ENCODE measurements at places on chromosomes 11 and 22.

DNA sequence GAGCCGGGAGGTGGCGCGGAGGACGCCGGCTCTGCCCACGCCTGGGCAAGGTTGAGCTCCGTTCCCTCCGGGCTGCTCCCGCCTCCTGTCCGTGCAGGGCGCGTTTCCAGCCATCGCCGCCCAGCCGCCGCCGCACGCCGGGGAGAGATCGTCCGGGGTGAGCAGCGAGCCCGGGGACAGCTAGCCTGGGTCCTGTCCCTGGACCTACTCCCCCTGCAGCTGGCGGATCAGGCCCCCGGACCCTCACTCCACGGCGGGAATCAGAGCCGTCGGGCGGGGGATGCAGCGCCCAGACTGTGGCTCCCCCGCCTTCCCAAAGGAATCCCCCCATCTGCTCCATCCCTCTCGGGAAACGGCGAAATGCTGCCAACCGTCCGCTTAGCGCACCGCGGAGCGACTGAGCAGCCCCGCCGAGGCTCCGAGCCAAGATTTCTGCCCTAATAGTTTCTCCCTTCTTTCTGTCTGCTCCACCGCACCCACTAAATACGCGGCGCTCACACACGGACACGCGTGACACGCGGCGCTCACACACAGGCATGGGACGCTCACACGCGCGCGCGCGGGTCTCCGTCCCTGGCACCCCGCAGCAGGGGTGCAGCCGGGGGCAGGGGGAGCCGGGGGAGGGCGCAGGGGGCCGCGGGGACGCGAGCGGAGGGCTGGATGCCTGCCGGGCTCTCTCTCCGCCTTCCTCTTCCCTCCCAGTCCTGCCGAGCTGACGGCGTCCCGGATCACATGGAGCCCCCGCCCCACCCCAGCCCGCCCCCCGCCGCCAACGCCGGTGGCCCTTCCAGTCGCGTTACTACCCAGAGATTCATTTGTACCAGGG, at the start of gene KCNJ5:
KCNJ5 (plus strand) TSS at position 814 of the 826 bp plus-strand sequence. CDS start 19,918 bp downstream, outside the sequence.
- DNase-seq, result no peak

DNA sequence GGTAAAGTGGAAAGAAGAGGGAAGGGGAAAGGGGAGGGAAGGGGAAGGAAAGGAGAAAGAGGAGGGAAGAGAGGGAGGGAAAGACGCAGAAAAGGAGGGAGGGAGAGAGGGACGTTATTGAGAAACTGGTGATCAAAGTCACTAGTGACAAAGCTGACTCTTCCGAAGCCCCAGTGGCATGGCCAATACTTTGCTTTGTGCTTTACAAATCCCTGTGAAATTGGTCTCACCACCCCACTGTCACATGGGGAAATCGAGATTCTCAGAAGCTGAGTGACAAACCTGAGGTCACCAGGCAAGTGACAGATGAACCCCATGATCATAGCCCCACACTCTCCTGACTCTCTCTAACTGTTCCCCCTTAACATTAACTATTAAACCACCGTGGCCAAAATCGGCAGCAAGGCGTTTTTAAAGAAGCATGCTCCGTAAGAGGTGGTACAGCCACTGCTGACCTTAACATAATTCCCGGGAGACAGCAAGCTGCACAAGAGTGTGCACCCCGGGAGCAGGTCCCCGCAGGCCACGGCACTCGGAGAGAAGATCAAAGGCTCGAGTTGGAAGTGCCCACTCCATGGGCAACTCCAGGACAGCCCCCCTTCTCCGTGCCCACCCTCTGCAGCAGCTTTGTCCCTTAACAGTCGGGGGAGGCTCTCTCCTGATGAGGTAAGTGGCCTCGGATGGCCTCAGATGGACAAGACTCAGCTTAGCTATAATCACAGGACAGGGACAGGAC, 34.8 kb downstream of the CELSR1 start:
- DNase-seq, result no peak

GRCh38 chr11:106309070-106309684, 231.7 kb downstream of the AASDHPPT start:
- DNase-seq, result no peak

DNA sequence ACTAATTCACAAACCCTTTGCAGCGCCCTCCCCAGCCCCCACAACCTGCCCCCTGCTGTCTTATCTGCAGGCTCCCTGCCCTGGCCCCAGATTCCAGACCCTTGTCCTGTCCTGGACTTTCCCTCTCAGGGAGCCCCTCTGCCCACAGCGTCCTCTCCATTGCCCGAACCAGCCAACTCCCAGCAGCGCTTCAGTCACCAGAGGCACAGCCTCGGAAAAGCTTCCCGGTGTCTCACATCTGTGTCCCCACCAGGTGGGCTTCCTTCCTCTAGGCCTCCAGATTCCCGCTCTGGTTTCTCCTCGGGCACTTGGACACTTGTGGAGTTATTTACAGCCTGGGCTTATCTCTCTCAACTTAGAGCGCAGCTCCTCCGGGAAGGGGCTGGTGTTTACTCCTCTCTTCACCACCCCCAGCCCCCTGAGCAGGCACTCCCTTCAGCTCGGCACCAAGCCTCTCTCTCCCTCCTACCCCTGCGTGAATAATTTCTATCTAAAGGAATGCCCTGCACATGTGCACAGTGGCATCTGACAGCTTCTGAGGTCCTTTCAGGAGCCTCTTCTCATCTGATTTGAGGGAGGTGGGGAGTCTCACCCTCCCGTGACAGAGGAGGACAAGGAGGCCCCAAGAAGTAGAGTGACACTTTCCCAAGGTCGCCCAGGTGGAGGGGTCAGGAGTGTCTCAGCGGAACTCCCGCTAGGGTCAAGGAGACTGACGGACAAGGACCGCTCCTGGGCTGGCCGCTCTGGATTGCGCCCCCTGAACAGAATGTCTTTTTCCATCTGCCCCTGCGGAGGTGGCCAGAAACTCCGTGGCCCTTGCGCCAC, 838 bp downstream of the WNT11 start:
- DNase-seq, result no peak
